ENCODE measurements at places on chromosomes 4 and X.
A peak's percentile ranks its signal among the peaks of the same experiment; 100 is the strongest.

- no peak for DNase-seq
Observed at GRCh38 chr4:102537269-102537668, 36.1 kb downstream of the NFKB1 start.

GRCh38 chr4:38009421-38009820 lies 49.2 kb downstream of the PTTG2 start:
- DNase-seq = no peak

GRCh38 chr4:151045907-151046306 lies 30.8 kb upstream of the LRBA start:
- no peak for DNase-seq

- peak; percentile 87 for DNase-seq
Observed at GRCh38 chr4:102500696-102501446, at the start of gene NFKB1. Gene NFKB1 (plus strand): TSS chr4:102501359. CDS start chr4:102525519, 24,160 bp downstream.

DNA sequence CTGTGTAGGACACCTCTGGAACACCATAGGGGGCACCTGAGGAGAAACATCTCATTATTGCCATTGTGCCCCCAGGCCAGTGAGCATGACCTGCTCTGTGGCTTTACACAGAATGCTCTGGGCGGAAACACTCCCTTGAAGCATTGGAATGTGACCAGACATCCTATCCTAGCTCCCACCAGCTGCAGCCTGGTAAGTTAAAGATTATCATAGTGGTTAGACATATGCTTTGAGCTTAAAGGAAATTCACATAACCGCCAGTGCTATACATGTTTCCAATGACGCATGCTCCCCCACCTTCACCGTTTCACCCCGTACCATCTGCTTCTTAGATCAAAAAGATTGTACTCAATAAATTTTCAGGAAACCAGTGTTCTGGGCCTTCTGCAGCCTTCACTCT lies 217.7 kb upstream of the CENPE start:
- DNase-seq = no peak

DNA sequence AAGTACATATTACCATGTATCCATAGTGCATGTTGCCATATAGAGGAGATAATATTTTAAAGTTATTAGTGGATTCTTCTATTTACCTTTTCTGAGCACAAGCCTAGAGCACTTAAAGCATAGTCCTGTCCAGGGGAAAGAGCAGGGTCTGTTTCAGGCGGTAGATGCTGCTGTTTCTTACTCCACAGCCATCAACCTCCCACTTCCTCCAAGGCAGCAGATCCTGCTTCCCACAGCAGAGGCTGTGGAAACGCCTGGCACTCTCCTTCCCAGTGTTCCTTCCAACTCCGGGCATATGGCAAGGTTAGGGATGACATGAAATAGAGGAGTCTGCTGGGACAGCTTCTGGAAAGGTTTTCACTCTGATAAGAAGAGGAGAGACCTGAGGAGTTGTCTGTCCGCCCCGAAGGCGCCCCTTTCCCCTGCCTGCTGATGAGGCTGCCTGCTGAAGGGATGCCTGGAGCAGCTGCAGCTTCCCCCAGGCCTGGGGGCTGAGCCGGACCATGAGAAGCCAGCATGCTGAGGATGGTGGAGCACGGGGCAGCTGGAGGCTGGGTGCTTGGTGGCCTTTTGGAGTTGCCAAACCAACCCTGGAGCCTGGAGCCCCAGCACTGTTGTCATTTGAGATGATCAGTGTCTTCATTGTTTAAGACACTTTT lies 43.9 kb upstream of the SLC25A4 start:
- DNase-seq = no peak

GRCh38 chr4:166078955-166079354 lies 205.9 kb downstream of the TLL1 start:
- no peak for DNase-seq

GRCh38 chr4:2289955-2290333 lies 28.0 kb upstream of the MXD4 start:
- no peak for DNase-seq

- DNase-seq = no peak
Observed at GRCh38 chr4:89509708-89510281, 202.2 kb upstream of the GPRIN3 start.

GRCh38 chr4:61011051-61011450 lies 189.1 kb upstream of the ADGRL3 start:
- DNase-seq = no peak

- DNase-seq = no peak
Observed at GRCh38 chr4:126907389-126907788, 725.4 kb upstream of the INTU start.

DNA sequence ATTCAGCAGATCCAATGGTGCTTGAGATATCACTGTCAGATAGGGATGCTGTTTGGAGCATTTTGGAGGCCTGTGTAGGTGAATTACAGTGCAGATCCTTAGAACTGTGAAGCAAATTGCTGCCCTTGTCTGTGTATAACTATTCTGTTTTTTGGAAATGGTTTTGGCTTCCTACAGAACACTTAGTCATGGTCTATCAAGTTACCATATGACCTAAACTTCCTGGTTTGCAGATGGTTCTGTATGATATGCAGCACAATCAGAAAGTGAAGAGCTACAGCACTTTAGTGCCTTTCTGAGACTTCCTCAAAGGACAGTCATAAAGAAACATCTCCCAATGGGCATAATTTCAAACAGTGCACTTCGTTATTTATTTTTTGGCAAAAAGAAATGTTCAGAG lies 688.6 kb downstream of the SH3BGRL start:
- no peak for DNase-seq

DNA sequence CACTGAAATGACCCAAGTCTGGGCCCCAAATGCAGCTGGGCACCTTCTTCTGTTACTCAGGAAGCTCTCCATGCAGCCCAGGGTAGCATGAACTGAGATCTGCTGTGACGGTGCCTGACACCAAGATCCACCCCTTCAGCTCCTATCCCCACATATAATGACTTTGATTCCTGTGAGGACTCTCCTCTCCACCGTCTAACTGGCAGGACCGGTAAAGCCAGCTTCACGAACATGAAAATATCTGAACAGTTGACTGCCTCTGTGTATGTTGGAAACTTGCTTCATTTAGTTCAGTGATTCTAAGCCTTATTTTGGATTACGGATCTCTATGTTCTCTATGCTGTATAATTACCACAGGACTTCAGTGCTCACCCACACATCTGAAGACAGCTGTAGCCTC lies 115.5 kb upstream of the TMEM150C start:
- no peak for DNase-seq

- no peak for DNase-seq
Observed at GRCh38 chr4:55351824-55352223, 5.8 kb downstream of the SRD5A3 start.

DNA sequence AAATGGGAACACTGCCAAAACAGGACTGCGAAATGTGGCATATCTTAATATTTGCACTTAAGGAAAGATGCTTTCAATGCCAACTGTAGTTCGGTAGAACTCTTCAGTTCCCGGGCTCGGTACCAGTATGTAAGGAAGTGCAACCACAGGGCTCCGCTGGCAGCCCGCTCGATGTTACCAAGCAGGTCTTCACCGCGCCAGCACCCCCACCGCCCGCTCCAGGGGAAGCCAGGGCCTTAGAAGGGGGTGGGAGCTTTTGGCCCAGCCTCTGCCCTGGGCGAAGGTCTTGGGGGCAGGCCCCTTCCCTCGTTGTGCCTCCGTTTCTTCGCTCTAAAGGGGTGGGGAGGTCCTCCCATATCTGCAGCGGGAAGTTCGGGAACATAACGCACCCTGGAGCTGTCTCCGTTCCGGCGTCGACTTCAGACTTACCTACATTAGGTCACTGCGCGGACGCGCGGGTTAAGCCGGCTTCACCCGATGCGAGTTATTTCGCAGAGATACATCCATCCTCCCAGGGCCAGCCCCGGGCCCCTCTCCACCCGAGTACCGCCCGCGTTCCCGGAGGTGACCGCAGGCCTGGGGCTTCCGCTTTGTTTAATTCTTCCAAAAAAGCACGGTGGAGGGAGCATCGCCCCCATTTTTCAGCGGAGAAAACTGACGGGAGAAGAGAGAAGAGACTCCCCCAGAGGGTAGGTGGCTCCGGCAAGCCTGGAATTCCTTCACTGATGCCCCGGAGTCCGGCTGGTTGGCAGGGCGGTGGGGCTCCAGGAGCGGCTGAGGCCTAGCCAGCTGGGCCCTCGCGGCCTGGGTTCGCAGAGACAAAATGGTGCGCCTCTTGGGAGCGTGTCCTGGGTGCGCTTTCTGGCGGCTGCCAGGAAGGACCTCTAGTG lies 1.0 kb upstream of the HMX1 start:
- DNase-seq = no peak

DNA sequence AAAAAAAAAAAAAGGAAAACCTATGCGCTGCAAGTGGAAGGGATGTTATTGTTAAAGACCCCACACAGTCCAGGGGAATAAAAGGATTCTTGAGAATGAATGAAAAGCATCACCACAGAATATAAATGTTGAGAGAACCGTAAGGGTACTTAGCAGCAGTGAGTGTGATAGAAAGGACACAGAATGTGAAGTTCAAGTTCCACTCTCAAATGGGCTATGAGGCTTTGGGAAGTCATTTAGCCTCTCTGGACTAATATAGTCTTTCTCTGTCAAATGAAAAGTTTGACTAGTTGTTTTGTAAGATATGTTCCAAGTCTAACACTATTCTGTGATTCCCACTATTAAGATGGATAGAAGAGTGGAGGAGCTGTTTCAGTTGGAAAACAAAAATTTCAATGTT lies 35.8 kb upstream of the MAML3 start:
- DNase-seq = no peak

DNA sequence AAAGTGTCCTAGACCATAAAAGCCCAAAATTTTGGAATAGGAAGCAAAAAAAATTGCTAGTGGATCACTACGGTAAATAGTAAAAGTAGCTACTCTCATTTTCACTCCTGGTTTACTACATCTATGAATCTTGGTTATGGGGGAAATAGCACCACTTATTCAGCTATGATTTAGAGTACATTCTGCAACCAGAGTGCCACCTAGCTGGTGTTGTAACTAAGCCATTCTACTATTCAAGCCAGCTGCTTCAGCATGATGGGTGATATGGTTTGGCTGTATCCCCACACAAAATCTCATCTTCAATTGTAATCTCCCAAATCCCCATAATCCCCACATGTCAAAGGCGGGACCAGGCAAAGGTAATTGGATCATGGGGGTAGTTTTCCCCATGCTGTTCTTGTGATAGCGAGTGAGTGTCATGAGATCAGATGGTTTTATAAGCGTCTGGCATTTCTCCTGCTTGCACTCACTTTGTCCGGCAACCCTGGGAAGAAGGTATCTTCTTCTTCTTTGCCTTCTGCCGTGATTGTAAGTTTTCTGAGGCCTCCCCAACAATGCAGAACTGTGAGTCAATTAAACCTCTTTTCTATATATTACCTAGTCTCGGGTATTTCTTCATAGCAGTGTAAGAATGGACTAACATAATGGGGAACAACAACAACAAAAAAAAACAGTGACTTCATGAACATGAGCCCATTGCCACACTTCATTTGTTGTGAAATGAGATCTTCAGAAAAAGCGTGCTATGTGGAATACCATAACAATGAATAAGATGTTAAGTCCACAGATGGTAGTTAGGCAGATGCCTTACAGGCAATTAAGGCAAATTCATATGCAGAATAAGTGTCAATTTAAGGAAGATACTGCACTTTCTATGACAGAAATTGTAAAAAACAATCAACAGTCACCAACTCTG lies 280.1 kb downstream of the PABPC4L start:
- no peak for DNase-seq

GRCh38 chr4:131044368-131044767 lies 1948.4 kb downstream of the C4orf33 start:
- no peak for DNase-seq

GRCh38 chr4:54683616-54684346 lies 26.0 kb downstream of the KIT start:
- peak; percentile 32 for DNase-seq

- DNase-seq = no peak
Observed at GRCh38 chr4:169100670-169101101, 90.6 kb upstream of the CBR4 start.

GRCh38 chrX:103356130-103356798 lies at the start of gene TCEAL9:
Gene TCEAL9 (plus strand): TSS chrX:103356506. CDS start chrX:103357685, 1,179 bp downstream.
- no peak for DNase-seq

DNA sequence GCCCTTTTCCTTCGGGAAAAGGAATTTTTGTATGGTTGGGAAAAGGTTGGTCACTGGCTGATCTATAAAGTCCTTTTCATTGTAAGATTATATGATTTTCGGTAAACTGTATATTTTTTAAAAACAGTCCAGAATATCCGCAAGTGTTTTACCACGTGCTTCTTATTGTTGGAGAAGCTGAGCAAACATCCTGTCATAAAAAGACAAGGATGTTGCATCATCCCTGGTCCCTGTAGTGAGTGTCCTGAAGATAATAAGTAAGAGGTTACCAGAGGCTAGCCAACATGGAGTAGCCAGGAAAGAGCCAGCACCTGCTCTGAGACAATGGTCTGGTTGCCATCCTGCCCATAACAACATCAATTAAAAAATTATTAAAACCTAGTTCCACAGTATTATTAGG lies 5.1 kb downstream of the CXCL9 start:
- no peak for DNase-seq

GRCh38 chr4:24605216-24605615 lies 20.9 kb upstream of the DHX15 start:
- no peak for DNase-seq

DNA sequence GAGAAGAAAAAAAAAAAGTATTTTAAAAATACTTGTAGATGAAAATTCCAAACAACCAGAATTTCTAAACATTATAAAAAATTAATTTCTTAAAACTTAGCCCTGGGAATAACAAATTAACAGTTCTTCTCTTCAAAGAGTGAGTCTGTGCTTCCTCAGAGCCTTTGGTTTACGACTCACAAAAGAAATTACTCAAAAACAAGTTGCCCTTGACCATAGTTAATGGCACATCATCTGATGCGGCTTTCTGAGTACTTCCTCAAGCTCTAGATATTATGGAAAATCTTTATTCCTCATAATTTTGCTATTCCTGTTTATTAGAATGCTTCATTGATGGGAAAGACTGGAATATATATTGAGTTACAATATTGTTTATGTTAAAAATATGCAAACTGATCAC lies 23.7 kb downstream of the TAPT1 start:
- DNase-seq = no peak
